ENCODE measurements at places on chromosomes 7 and 10.

DNA sequence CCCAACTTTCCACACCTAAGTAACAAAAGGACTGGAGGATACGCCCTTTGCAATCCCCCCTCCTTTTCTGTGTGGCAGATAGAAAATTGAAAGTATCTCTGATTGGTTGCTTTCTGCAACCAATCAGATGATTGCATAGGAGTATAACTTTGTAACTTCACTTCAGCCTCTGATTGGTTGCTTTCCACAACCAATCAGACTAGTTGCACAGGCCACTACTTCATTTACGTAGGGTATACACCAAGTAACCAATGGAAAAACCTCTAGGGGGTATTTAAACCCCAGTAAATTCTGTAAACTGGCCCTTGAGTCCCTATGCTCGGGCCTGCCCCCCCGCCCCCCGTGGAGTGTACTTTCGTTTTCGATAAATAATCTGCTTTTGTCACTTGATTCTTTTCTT is 1080.4 kb downstream of the CNTNAP2 start:
- DNase-seq: no peak

DNA sequence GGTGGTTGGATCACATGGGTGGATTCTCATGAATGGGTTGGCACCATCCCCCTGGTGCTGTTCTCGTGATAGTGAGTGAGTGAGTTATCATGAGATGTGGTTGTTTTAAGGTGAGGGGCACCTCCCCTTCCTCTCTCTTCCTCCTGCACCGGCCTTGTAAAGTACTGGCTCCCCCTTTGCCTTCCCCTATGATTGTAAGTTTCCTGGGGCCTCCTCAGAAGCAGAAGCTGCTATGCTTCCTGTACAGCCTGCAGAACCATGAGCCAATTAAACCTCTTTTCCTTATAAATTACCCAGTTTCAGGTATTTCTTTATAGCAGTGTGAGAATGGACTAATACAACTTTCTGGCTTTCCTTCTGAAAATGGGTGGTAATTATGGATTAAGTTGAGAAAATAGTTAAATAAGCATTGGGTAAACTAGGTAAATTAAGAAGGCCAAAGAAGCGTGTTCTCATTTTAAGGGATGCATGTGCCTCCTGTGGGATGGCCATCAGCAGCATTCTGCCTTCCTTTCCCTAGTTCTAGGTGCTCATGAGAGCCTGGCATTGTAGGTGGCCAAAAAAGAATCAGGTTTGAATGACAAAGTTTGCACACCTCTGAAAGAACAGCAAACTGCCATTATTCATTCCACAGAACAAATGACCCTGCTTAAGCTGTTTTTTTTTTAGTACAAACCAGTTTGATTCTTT is 241.4 kb upstream of the CCDC6 start:
- no peak for DNase-seq

- no peak for DNase-seq
These were observed 20.6 kb upstream of the PDCD4 start for GRCh38 chr10:110851020-110851612.

DNA sequence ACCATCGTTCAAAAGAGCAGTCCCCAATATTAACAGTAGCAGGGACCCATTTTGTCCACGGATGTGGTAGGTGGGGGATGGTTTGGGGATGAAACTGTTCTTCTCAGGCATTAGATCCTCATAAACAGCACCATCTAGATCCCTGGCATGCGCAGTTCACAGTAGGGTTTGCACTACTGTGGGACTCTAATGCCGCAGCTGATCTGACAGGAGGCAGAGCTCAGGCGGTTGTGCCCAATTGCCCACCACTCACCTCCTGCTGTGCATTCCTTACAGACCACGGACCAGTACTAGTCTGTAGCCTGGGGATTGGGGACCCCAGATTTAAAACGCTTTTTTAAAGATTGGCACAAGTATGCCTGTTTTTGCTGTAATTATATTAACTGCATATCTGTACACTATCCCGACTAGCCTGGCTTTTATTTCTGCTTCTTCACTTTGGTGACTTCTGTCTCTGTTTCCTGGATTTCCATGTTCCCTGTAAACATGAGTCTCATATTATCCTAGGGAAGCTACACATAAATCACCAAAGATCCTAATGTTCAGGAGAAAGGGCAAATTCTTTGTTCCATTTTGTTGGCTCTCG is 163.3 kb upstream of the AKR1E2 start:
- no peak for DNase-seq

GRCh38 chr7:24871770-24872169 is 108.2 kb downstream of the OSBPL3 start:
- DNase-seq: no peak

GRCh38 chr7:99112097-99112496 is 31.8 kb downstream of the SMURF1 start:
- no peak for DNase-seq

DNA sequence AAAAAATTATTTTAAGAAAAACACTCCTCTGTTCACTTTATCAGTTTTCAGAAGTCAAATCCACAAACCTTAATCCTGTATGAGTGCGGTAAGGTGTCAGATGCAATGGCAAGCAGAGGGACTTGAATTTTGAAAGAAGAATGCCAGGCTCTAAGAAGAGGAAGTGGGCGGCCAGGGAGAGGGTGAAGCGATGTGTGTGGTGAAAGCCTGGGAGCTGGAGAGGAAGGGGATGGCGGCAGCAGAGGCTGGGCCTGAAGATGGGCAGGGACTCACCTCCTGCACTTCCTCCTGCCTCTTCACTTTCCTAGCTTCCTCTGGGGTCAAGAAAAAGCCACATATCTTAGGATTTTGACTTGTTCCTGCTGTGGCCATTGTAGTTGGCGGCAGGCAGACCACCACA is 609.6 kb downstream of the PARD3 start:
- DNase-seq: no peak
